ENCODE measurements at places on chromosomes 7 and 10.

- no peak for DNase-seq
- peaks cover 2% of the 10 kb centered on the region for H3K4me1 ChIP-seq
- H3K36me3 ChIP-seq: no peaks in the 10 kb centered on the region
- no peak overlapping the region for H3K4me3 ChIP-seq
- H3K27ac ChIP-seq: no peak overlapping the region
Observed at GRCh38 chr7:94039368-94040035, 35.3 kb upstream of the BET1 start.

- H3K36me3 ChIP-seq: no peaks in the 10 kb centered on the region
- H3K27ac ChIP-seq: no peak overlapping the region
- H3K4me1 ChIP-seq: no peaks in the 10 kb centered on the region
- DNase-seq: no peak
Observed at GRCh38 chr10:116692225-116692624, 50.1 kb downstream of the HSPA12A start.

- no peaks in the 10 kb centered on the region for H3K4me1 ChIP-seq
- no peaks in the 10 kb centered on the region for H3K36me3 ChIP-seq
- no peak for DNase-seq
- H3K27ac ChIP-seq: no peak overlapping the region
Observed at GRCh38 chr10:83373671-83374070, 765.6 kb upstream of the GHITM start.

- H3K4me3 ChIP-seq: no peak overlapping the region
- peaks cover 49% of the 10 kb centered on the region for H3K4me1 ChIP-seq
- peak overlapping the region; percentile 11 for H3K27ac ChIP-seq
- H3K36me3 ChIP-seq: no peaks in the 10 kb centered on the region
Observed at GRCh38 chr7:48042216-48042615, 6.9 kb downstream of the C7orf57 start.
